ENCODE measurements at places on chromosomes 6 and 20. TPM values are rescaled to one million over a fixed set of nuclear protein-coding genes. Genes with fewer than 3 reads are reported as not detected.

DNA sequence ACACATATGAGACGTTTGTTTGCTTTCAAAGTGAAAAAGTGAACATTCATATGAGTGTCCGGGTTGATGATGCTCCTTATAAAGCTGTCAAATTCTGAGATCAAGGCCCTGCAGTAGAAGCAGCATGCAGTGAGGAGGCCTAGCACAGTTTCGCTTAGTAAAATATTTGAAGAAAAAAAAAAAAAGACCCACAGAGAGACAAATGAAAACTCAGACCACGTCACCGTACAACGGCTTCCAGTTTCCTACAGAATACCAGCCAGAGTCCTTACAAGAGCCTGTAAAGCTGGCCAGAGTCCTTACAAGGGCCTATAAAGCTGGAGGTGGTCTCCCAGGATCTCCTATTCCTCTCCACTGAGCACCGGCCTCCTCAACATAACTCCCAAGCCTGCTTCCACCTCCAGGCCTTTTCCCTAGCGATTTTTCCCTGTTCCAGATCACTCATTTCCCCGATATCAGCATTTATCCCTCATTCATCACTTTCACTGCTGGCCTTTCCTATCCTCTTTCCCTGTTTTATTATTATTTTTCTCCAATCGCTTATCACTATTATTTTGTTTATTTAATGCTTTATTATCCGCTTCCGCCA is 1.5 kb upstream of the HMGN4 start:
- peak overlapping the region; percentile 98 for H3K4me3 ChIP-seq
- peak overlapping the region; percentile 91 for H3K27ac ChIP-seq

DNA sequence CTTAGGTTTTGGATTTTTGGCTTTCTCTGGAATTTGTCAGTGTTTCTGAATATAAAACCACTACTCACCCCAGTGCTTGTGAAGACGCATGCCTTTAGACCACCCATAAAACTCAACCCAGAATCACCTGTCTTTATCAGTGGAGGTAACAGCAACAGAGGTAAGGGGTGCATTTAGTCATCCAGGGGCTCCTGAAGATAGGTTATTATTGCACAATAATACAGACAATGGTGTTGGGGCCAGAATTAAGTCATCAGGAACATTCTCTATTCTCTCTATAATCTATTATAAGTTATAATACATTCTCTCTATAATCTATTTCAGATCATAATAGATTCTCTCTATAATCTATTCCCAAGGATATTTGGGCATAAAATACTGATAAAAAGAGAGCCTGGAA is 100.2 kb upstream of the KCNQ5 start:
- no peak for DNase-seq
- H3K27ac ChIP-seq, result no peak overlapping the region
- H3K27me3 ChIP-seq, result peaks cover 9% of the 10 kb centered on the region
- no peaks in the 10 kb centered on the region for H3K36me3 ChIP-seq

DNA sequence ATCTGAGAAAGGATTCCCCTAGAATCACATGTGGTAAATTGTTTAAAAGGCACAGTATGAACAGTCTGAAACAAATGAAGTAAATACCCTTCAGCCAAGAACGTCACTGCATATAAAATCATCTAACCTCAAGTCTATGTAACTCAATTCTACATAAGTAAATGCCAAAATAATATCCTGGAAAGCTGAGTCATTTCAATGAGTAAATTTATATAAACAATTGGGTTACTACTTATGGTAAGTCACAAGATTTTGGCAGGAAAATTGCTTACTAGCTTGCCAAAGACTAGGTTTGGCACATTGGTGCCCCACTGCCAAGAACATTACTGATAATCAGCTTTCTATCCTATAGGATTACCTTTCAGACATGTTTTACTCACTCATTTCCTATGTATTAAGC is 8.4 kb downstream of the GMDS start:
- H3K4me1 ChIP-seq, result peaks cover 17% of the 10 kb centered on the region
- no peaks in the 10 kb centered on the region for H3K36me3 ChIP-seq
- H3K27ac ChIP-seq, result no peak overlapping the region
- no peak for DNase-seq
- H3K27me3 ChIP-seq, result no peaks in the 10 kb centered on the region

GRCh38 chr6:165782812-165783211 is 119.8 kb upstream of the PDE10A start:
- no peak overlapping the region for H3K27ac ChIP-seq
- no peak overlapping the region for H3K4me3 ChIP-seq
- peaks cover 21% of the 10 kb centered on the region for H3K27me3 ChIP-seq
- no peak for DNase-seq

DNA sequence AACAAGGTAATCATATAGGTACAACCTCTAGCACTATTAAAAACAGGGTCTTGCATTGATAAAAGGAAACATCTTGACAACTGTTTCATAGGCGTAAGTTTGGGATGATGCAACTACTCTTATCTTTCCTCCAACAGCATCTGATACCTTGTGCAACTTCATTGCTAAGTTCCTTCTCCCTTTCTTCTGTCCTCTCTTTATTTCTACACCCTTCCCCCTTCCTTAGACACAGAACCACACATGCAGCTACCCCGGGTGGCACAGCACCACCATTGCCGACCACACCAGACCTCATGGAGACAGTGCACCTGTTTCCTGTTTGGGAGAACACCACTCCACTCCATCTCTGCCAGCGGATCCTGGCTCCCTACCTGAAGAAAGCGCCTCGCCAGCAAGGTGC is 14.4 kb downstream of the MYB start:
- no peak overlapping the region for H3K4me3 ChIP-seq
- H3K4me1 ChIP-seq, result peaks cover 19% of the 10 kb centered on the region
- H3K36me3 ChIP-seq, result peaks cover 39% of the 10 kb centered on the region
- no peaks in the 10 kb centered on the region for H3K27me3 ChIP-seq
- H3K27ac ChIP-seq, result no peak overlapping the region

The CD93 gene
- total RNA-seq, result 0.11 TPM

Measured in naive thymus-derived CD8-positive, alpha-beta T cell (primary cell).